ENCODE measurements at places on chromosomes 13 and 19.

- no peak for DNase-seq
These were observed 12.3 kb downstream of the DPF1 start for GRCh38 chr19:38211766-38212165.

GRCh38 chr19:10270180-10270615 is 722 bp upstream of the ICAM1 start:
- DNase-seq: peak; percentile 41

- DNase-seq: peak; percentile 95
These were observed 1.0 kb downstream of the FSTL3 start for GRCh38 chr19:677201-677600.

- DNase-seq: peak; percentile 4
These were observed 273.4 kb downstream of the GPC6 start for GRCh38 chr13:93499991-93500390.

GRCh38 chr19:21694171-21694906 is 73.0 kb downstream of the ZNF100 start:
- DNase-seq: peak; percentile 13

DNA sequence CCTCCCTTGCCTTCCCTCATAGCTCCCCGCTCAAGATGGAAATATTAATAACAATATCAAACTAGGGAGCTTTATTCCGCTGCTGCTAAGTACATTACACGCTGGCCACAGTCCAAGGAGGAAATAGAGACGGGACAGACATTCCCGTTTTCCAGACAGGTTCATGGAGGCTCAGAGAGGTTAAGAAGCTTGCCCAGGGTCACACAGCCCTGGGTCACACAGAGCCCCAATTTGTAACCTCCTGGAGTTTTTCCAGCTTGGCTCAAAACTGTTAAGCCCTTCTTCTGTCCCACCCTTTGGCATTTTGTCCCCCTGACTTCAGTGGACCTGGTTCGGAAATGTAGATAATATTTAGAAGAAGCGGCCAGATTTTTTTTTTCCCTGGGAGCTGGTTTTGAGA is 2.0 kb downstream of the BICRA start:
- DNase-seq: no peak

GRCh38 chr13:98175823-98176222 is 1.2 kb downstream of the RNF113B start:
- peak; percentile 50 for DNase-seq

All from astrocyte of the hippocampus (primary cell).